ENCODE measurements at places on chromosomes 13 and 19.

DNA sequence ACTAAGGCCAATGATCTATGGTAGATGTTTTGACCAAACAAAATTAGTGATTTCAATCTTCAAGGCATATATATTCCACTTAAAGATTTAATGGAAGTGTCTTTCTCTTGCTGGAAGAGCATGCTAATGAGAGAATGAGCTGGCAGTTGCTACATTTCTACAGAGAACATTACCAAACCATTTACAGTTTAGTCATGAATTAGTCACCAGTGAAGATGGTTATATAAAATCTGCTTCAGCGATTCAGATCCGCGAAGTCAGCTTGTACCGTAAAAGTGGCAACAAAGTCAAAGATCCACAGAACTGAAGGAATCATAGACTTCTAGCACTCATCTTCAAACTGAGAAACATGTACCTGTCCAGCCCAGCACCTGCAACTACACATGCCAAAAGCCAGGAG is 156.3 kb downstream of the SLITRK5 start:
- DNase-seq = no peak

DNA sequence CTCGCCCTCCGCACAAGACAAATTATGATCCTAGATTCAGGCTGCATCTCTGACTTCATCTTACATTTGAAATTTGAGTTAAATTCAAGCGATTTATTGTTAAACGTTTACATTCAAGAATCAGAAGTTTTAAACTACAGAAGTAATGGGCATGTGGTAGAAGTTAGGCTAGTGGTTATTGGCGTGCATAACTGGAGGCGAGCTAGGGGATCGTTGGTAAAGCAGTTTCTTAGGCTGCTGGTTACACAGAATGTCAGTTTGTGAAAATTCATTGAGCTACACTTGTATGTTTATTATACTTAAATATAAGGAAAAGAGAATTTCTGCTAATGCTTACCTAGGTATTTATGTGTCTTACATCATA is 733 bp upstream of the CDX2 start:
- DNase-seq = no peak

- no peak for DNase-seq
Observed at GRCh38 chr13:110910013-110910890, 4.6 kb downstream of the ANKRD10 start.

- DNase-seq = no peak
Observed at GRCh38 chr13:95049772-95050171, 251.5 kb downstream of the ABCC4 start.

GRCh38 chr19:15115762-15116615 is 8.8 kb downstream of the SYDE1 start:
- DNase-seq = no peak

DNA sequence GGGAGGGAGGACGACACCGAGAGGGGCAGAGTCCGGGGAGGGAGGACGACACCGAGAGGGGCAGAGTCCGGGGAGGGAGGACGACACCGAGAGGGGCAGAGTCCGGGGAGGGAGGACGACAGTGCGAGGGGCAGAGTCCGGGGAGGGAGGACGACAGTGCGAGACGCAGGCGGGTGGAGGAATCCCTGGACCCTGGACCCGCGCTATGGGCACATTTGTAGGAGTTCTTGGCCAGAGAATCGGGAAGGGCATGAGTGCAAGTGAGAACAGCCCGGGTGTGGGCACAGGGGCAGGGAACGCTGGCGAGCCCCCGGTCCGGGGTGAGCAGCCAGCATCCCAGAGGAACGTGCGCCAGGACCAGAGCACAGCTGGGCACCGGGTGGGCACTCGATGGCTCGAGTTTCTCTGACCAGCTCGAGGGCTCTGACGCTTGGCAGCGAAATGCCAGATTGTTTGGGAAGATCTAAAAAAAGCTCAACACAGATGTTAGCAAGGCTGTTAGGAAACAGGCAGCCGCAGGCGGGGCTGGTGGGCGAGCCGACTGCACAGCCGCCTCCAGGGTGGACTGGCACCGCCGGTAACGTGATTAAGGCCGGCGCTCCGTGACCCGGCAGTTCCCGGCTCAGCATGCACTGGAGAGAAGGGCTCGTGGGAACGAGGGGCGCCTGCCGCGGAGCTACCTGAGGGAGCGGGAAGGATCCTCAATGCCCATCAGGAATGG is 17.9 kb upstream of the C2CD4C start:
- no peak for DNase-seq

DNA sequence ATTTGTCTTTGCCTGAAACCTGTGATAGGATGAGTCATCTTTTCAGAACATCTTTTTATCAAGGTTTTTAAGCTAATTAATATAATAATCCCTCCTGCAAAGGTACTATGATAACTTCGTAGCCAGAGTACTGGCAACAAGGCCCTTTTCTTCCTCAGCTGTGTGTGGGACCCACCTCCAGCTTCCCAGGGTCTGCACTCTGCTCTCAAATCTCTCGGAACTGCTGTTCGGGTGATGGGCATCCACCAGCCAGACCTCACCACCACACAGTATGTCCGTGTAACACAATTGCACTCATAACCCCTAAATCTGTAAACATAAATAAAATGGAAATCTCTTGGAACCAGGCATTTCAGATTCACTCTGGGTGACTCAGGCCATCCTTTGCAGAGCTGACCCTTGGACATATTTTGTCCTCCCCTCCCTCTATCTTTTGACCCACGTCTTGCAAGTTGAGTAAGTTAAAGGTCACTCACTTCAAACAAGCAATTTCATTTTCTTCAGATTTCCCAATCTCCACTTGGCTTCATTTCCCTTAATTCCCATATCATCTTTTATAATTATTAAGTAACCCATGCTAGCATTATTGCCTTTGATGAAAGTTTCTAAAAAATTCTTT is 29.5 kb downstream of the COL4A1 start:
- no peak for DNase-seq

DNA sequence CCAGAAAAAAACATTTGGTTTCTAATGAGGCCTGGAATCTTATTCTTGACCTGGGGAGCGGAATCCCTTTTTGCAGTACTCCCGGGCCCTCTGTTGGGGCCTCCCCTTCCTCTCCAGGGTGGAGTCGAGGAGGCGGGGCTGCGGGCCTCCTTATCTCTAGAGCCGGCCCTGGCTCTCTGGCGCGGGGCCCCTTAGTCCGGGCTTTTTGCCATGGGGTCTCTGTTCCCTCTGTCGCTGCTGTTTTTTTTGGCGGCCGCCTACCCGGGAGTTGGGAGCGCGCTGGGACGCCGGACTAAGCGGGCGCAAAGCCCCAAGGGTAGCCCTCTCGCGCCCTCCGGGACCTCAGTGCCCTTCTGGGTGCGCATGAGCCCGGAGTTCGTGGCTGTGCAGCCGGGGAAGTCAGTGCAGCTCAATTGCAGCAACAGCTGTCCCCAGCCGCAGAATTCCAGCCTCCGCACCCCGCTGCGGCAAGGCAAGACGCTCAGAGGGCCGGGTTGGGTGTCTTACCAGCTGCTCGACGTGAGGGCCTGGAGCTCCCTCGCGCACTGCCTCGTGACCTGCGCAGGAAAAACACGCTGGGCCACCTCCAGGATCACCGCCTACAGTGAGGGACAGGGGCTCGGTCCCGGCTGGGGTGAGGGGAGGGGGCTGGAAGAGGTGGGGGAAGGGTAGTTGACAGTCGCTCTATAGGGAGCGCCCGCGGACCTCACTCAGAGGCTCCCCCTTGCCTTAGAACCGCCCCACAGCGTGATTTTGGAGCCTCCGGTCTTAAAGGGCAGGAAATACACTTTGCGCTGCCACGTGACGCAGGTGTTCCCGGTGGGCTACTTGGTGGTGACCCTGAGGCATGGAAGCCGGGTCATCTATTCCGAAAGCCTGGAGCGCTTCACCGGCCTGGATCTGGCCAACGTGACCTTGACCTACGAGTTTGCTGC is at the start of gene ICAM4:
ICAM4 (plus strand) TSS at position 153 of the 935 bp plus-strand sequence; CDS start at position 211, 58 bp downstream.
- DNase-seq = no peak

GRCh38 chr19:1905110-1905862 is at the start of the genes ADAT3 and SCAMP4:
ADAT3 (plus strand) TSS chr19:1905399; CDS start chr19:1912048, 6,649 bp downstream.
SCAMP4 (plus strand) TSS chr19:1905399; CDS start chr19:1915020, 9,621 bp downstream.
- peak; percentile 99 for DNase-seq

GRCh38 chr13:48194379-48194754 is 38.6 kb upstream of the ITM2B start:
- DNase-seq = no peak

- DNase-seq = peak; percentile 16
Observed at GRCh38 chr19:57363688-57364181, 384 bp downstream of the TRAPPC2B start.

DNA sequence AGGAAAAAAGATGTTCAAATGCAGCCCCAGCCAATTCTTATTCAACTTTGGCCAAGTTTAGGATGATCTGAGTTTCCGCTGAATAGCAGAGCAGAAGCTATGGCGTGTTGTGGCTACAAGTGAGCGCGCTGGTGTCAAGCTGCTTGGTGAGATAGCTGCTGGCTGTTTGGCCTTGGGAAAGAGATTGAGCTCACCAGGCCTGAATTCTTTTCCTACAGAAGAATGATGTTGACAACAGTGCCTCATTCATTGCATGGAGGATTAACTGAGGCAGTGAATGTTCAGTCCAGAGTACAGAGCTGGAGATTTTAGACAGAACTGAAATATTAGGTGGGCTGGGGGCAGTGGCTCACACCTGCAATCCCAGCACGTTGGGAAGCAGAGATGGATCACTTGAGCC is 31.5 kb upstream of the MAP3K10 start:
- no peak for DNase-seq

DNA sequence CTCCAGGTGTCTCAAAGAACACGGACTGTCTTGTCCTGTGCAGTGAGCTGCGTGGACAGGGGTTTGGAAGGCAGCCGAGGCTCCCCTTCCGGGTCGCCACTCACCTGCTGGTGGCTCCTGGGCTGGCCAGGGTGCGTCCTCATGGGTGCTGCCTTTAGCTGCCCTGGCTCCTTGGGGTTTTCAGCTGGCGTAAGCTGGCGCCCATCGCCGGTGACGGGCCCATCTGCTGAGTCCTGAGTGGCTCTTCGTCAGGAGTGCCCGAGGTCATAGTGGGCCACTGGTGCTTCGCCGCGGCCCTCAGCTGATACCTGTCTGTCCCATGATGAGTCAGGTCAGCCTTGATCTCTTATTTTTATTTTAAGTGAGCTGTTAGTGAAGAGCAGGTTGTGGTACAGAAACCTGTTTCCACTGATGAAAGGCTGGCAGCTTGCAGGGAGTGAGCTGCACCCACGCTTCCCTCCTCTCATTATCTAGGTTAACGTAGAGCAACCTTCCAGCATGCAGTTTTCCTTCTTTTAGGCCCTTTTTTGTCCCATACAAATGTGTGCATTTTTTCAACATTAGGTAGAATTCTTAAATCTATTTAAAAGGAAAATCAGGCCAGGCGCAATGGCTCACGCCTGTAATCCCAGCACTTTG is 18.4 kb downstream of the EPN1 start:
- DNase-seq = no peak

- no peak for DNase-seq
Observed at GRCh38 chr19:51457351-51458013, 772 bp downstream of the SIGLEC8 start.

DNA sequence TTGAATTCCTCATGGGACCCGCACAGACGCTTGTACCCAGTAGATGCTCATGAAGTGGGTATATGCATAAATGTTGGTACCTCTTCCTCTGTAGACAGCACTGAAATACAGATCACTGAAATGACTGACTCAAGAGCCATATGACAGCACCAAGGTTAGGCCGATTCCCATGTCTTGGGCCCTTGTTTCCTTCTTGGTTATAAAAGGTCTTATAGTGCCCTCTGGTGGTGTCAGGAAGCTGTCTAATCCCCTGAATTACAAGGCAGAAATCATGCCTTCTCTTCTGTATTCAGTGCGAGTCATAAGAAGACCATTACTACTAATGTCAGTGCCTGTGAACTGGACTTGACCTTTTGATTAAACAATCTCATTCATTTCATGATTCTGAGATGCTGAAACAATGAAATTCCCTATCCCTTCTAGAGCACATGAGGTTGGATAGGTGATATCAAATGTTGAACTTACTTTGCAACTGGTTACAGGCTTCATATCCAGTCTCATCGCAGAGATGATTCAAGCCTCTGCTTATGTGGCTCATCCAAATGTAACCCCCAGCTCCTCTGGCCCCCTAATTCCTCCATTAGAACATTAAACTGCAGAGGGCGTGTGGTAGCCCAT is 59.7 kb downstream of the SPATA13 start:
- DNase-seq = peak; percentile 47

- DNase-seq = no peak
Observed at GRCh38 chr13:98278068-98278724, 101.1 kb upstream of the RNF113B start.

DNA sequence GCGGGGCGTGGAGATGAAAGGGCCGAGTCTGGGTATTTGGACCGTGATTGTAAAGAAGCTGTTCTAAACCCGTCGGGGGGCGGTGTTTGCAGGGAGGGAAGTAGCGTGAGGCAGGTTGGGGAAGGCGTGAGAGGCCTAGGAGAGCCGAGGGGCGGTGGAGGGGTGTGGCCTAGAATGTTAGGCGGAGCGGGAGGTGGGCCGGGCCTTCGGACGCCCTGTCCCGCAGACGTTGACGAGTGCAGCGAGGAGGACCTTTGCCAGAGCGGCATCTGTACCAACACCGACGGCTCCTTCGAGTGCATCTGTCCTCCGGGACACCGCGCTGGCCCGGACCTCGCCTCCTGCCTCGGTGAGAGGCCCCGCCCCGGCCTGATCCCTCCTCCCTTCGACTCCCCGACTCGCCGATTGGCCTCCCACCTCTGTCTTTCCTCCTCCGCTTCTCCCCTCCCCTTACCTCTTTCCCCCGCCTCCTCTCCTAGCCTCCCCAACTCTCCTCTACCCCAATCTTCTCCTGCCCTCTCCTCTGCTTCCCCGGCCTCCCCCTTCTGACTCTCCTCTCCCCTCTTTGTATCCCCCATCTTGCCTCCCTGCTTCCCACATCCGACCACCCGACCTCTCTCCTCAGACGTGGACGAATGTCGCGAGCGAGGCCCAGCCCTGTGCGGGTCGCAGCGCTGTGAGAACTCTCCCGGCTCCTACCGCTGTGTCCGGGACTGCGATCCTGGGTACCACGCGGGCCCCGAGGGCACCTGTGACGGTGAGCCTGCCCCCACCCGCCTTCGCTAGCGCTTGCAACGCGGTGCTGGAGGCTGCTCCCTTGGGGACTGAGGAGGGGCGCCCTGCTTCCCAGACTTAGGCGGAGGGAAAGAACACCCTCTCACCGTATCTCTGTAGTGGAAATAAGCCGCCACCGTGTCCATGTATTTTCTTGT is 12.8 kb downstream of the LTBP4 start:
- peak; percentile 93 for DNase-seq

DNA sequence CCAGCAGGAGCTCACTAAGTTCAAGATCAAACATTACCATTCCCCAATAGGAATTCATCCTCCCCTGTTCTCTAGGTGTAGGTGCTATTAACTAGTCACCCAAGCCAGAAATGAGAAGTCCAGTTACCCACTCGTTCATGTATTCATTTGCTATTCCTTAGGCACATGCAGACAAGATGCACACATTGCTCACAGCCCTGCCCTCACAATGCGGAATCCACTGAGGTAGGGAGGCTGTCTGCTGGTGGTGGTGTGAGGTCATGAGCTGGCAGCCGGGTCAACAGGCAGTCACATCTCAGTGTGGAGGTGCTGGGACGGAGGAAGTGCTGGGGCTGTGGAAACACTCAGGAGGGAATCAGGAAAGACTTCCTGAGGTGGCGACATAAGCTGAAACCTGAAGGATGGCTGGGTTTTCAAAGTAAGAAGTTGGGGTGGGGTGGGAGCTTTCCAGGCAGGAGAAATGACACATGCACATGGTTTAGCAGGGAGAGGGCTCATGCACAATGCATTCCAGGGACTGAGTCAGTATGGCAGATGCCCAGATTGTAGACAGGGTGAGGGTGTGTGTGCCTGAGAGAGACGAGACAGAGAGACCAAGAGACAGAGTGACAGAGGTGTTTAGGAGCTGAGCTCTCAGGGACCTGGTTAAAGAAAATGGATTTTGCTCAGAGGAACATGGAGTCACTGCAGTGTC is 117.6 kb downstream of the USP12 start:
- no peak for DNase-seq
